Fibroblast of skin of scalp (primary cell): ENCODE measurements at places on chromosomes 2 and 18.

DNA sequence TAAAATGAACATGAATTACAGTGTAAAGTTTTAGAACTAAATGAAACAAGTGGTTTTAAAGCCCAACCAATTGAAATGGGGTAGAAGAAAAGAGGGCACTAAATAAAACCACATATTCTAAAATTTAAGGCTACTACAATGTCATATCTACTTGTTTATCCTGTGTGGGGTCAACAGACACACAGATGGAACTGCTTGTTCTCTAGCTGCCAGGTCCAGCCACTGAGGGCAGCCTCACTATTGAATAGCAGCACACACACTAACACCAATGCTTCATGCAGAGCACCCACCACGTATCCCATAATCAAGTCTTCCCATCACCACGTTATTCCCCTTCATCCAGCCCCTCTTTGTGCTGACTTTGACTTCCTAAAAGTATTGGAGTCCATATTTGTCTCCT is 88.1 kb downstream of the SPIRE1 start:
- DNase-seq = no peak

GRCh38 chr2:178804791-178805190 is 2.4 kb downstream of the TTN start:
- peak; percentile 6 for DNase-seq

DNA sequence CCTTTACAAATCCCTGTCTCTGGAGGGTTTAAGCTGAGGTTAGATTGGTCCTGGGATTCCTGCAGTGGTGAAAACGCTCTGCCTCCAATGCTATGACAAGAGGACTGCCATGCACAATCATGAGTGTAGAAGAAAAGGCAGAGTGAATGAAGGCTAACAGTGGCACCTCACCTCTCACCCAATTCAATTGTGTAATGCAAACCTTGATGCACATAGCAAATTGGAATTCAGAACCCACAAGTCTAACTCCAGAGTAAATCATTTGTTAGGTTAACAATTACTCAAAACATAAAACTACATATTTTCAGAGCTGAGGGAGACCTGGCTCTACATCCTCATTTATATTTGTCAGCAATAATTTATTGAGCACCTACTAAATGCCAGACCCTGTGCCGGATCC is 1.8 kb downstream of the TGFBRAP1 start:
- no peak for DNase-seq

GRCh38 chr2:98216616-98217015 is 129.6 kb upstream of the CNGA3 start:
- no peak for DNase-seq

DNA sequence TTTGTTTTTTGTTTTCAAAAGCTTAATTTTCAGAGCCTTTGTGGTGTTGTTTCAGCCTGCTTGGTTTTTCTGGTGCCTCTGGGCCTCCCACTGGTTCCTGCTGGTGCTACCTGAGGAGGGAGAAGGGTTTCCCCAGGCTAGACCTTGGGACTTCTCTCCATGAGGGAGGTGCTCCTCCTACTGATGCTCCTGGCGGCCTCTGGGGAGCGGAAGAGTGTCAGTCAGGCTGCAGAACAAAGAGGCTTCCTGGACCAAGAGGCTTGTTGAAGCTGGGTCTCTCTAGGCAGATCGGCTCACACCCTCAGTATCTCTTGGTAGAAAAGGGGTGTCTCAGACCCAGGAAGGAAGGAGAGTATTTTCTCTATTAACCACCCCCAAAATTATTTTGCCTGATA is 32.2 kb downstream of the RFX8 start:
- DNase-seq = no peak

- no peak for DNase-seq
Measured at GRCh38 chr2:9769171-9770005, 73.9 kb upstream of the TAF1B start.

- DNase-seq = peak; percentile 84
Measured at GRCh38 chr2:32425719-32426141, 68.9 kb downstream of the BIRC6 start.

DNA sequence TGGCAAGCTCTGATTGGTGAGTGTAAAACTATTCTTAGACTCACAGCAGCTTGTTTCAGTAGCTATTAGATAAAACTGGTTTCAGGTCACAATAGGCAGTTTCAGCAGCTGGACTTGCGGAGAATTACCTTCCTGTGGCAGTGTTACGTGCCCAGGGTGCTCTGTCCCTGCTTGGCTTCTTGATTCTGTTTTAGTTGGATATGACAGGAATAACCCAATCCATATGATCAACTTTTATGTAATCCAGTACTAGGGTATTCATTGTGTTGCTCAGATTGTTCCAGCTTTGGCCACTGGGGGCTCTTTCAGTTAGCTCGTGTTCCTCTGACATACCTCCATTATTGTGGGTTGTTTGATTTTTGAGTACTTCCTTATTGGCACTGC is 43.1 kb downstream of the INPP4A start:
- DNase-seq = peak; percentile 17

- DNase-seq = peak; percentile 99
Measured at GRCh38 chr2:47269316-47270232, 114.5 kb upstream of the STPG4 start.

DNA sequence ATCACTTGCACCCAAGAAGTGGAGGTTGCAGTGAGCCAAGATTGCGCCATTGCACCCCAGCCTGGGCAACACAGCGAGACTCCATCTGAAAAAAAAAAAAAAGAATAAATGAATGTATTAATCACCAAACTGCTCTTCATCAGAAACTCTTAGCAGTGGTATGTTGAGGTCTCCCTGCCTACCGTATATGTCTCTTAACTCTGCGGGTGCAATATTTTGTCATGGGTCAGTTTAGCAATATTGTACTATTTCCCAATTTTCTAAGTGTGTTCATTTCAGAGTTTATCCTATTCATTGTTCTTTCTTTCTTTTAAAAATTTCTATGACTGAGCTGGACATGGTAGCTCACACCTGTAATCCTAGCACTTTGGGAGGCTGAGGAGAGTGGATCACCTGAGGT is 37.9 kb upstream of the MAP4K3 start:
- DNase-seq = no peak

DNA sequence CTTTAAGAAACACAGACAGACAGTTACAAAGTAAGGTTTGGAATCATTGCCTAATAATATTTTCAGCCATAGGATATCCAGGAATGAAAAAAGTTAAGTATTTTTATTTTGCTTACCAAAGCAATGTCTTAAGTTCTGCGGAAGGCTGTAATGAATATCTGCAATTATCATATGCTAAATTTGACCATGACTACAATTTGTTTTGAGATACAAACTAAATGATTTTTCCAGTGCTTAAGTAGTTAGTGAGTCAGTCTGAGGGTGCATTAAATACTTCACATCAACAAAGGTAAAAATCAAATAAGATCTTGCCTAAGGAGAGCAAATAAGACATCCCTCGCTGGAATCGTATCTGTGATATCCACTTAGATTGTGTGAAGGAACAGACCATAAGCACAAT is 250.0 kb downstream of the CD226 start:
- DNase-seq = no peak

- no peak for DNase-seq
Measured at GRCh38 chr2:96860065-96861029, 2.5 kb upstream of the ANKRD39 start.

DNA sequence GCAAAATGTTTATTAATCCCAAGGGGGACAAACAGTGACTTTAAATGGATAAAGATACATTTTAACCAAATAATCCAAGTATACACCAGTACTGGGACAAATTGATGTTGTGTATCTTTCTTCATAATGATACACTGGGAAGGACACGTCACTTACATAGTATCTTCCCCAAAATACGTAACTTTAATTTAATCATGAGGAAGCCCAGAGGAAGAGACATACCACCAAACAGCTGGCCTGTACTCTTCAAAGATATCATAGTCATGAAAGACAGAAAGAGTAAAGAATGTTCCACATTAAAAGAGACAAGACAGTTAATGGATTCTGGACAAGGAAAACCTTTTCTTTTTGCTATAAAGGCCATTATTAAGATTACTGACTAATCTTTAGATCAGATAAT is 37.1 kb downstream of the AGFG1 start:
- DNase-seq = no peak

GRCh38 chr2:94956797-94957391 is 68.6 kb upstream of the MAL start:
- peak; percentile 35 for DNase-seq

DNA sequence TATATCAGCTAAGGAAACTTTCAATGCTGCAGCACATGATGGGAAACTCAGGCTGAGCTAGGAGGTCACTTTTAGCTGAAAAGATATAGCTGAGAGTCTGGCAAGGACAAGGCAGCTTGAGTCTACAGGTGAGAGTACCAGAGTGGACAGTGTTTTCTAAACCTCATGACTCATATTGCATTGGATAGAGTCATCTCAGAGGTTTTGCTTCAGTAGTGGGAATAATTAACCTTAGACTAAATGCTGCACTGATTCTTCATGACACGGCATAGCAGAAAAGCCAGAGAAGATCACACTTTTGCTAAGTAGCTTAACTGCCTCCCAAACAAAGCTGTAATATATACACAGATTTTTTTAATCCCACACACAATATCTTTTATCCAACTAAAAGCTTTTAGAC is 865.0 kb upstream of the CDH2 start:
- no peak for DNase-seq

- DNase-seq = no peak
Measured at GRCh38 chr2:231785822-231786176, 446 bp upstream of the COPS7B start.

GRCh38 chr2:230218421-230218820 is 1.4 kb downstream of the SP110 start:
- DNase-seq = no peak

- DNase-seq = peak; percentile 35
Measured at GRCh38 chr2:172674034-172674967, 61.3 kb upstream of the RAPGEF4 start.

DNA sequence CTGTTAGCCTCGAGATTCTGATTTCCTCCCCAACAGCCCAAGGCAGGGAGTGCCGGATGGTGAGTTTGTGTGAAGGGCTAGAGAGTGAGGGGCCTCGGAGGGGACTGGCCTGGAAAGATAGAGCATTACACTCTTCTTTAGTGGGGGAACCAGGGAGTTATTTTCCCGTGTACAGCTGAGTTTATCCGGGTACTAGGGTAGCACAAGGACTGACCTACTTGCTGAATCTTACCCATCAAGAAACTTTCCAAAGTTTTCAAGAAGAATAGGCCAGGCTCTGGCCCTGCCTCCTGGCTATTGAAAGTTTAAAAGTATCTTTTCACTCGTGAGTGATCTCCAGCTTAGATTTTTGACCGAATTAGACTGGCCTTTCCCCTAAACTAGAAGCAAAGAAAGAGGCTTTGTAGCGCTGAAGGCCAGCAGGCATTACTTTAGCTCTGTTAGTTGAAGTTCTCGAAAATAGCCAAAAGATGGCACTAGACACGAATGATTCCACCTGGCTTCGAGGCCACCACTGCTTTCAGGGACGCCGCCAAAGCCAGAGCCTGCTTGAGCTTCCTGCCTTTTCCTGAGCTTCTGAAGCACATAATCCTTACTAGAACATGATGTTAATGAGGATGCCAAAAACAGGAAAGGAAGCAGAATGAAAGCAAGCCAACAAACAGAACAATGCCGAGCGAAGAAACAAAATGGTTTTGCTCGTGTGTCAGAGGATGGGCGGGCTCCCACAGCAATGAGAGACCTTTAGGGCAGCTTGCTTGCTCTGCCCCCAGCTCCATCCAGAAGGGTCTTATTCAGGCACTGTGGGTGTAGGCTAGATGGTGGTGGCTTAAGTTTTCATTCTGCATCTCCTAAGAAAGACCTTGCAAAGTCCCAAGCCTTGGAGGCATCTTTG is 55.8 kb downstream of the TSN start:
- DNase-seq = peak; percentile 68

GRCh38 chr18:47950511-47950910 is 20.1 kb upstream of the SMAD2 start:
- DNase-seq = no peak

DNA sequence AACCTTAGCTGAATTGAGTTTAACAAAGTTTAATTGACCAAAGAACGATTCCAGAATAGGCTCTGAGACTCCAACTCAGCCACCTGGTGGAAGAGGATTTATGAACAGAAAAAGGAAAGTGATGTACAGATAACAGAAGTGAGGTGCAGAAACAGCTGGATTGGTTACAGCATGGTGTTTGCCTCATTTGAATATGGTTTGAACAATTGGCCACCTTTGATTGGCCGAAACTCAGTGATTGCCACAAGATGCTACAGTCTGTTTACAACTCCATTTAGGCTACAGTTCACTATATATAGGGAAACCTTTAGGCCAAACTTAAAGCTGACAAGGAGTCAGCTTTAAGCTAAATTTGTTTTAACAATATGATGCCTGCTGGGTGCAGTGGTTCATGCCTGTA is 28.1 kb upstream of the SLC35G4 start:
- no peak for DNase-seq

DNA sequence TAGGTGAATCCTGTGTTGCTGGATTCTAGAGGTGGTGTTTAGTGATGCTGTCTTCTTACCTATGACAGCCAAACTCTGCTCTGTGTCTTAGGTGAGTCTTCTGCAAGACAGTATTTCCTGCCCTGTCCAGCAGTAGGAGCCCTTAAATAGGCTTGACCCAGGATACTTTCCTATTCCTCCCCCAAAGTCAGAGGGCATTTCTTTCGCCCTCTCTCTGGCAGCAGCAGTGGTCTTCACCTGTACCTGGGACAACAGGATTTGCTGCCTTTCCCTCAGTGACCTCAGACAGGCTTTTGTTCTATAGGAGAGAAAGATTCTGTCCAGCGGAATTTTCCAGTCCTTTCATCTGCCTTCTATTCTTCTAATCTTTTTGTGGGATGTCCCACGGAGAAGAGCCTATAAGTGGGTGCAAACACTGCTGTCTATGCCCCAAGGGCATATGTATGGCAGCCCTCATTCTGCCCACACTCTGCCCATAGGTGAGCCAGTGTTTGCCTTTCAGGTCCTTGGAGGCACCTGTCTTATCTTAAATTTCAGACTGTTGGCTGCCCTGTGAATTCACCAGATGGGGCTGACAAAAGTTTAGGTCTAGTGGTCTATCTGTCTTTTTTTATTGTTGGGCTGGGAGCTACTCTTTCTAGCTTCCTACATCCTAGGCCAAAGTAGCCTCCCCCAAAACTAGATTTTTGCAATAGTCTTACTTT is 177.3 kb upstream of the SPOPL start:
- DNase-seq = no peak

DNA sequence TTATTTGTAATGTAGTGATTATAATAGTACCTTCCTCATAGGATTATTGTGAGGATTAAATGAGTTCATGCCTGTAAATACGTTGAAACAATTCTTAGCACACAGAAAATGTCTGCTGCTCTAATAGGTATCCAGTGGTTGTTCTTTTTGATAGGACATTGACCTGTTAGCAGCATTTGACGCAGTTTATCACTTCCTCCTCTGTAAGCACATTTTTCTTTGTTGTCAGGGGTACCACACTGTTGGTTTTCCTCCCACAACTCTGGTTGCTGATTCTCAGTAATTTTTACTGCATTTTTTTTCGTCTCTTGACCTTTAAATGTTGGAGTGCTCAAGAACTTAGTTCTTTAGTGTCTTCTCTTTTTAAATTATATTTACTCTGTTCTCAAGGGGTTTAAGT is 15.4 kb downstream of the PPM1B start:
- DNase-seq = no peak

DNA sequence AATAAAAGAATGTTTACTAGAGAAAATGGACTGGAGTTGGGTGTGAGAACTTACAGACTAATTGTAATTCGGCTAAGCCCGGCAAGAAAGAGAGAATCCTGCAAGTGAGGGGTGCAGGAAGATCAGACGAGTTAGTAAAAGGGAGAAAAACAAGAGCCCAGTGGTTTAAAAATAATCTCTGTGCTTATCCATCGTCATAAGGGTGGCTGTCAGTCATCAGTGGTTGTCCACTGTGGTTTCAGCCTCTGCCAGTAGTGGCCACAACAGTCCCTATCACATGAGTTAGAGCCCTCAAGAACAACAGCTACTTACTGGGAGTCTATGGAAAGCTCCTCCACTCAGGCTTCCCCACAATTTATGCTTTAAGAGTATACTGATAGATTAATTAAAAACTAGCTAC is 239.8 kb downstream of the SETBP1 start:
- DNase-seq = no peak
